AG09319 (cell line): ENCODE measurements at places on chromosomes 11 and 22.

- no peak for DNase-seq
Measured at GRCh38 chr11:8318536-8318935, 54.9 kb upstream of the LMO1 start.

GRCh38 chr11:1858154-1858553 is 5.3 kb downstream of the LSP1 start:
- no peak for DNase-seq

GRCh38 chr11:68812526-68812925 is 29.2 kb downstream of the CPT1A start:
- DNase-seq: no peak

DNA sequence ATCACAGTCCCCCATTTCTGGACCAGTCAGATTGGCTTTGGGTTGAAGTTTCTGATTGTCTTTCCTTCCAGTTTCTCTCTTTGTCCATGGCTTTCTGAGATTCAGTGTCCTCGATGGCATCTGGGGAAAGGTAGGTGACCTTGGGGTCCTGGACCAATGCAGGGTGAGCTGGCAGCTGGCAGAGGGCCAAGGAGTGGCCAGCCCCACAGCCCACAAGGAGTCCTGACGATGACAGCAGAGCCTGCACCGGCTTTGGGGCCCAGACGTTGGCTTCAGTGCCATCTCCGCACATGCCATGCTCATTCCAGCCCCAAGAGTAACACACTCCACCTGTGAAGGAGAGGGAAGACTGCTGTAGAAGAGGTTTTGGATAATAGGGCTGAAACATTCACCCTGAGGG is 53.5 kb downstream of the KCNC1 start:
- no peak for DNase-seq

GRCh38 chr11:122703541-122704272 is 48.2 kb downstream of the UBASH3B start:
- no peak for DNase-seq

DNA sequence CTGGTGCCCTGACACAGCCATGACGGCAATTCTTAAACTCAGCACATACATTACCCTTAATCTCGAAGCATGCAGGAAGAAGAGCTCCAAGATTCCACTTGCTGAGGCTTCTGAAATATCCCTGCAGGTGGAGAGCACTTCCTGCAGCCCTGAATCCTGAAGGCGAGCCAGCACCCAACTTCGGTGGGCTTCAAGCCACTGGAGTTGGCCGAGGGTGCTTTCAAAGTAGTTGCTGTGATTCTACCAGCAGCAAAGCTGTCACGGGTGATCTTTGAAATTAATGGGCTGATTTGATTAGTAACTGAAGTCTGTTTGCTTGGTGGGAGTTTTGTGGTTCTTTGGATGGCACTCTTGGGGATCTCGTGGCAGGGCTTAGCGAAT is 9.0 kb upstream of the FTH1 start:
- DNase-seq: no peak
